ENCODE measurements at places on chromosomes 12 and 14.
A peak's percentile ranks its signal among the peaks of the same experiment; 100 is the strongest.

GRCh38 chr12:51872689-51872981 is 15.3 kb upstream of the ANKRD33 start:
- DNase-seq: no peak

DNA sequence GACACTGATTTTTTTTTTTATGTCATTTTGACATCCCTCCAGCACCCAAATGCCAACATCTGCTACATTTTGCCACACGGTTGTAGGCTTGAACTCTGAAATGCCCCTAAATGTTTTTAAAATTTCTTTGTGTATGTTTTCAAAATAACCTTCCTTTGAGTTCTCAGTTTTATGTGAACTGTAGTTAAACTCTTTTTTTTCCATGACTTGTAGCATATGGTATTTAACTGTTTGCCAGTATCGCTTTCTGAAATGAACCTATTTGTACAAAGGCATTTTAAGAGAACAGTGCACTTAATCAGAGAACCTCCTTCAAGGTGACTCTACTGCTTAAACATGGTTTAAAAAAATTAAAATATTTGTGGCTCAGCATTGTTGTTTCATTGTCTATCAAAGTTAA is 61.5 kb downstream of the PDE3A start:
- DNase-seq: no peak

- no peak for DNase-seq
Observed at GRCh38 chr14:91390165-91390778, 27.3 kb downstream of the CCDC88C start.

DNA sequence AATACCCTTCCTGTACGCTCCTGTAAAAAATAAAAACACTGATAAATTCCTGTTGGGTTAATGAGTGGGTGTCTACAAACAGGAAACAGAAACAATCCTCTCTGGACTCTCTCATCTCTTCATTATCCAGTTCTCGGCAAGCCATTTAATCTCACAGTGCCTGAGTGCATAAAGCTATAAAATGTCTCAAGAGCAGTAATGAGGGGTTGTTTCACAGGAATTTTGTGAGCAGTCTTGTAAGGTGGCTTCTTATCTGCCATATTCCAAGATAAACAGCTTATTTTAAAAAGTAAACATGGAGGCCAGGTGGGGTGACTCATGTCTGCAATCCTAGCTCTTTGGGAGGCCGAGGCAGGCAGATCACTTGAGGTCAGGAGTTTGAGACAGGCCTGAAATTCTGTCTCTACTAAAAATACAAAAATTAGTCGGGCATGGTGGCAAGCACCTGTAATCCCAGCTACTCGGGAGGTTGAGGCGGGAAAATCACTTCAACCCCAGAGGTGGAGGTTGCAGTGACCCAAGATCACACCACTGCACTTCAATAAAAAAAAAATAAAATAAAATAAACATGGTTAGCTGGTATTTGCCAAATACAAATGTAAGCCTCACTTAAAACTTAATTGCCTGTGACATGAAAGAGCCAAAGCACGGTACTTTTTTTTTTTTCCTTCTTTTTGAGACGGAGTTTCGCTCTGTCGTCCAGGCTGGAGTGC is 54.0 kb downstream of the CLIP1 start:
- peak; percentile 86 for DNase-seq

GRCh38 chr12:8661751-8662150 is 875 bp downstream of the MFAP5 start:
- DNase-seq: no peak
